ENCODE measurements at places on chromosomes 6 and 20.

DNA sequence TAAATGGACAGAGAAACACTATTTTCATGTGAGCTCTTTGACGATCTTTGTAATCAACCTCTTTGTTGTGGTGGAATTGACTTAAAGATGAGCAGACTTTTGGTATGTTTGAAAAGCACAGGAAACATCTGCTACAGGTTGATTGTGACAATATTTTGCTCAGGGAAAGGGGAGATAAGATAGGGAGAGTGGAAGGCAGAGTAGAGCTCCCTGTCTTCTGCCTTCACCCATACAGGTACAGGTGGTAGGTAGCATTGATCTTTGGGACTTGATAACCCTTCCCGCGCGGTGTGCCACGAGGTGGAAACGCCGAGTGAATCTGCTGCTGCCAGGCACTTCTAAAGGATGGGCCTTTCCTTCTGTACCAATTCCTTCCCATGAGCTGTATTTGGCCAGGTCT is 183.6 kb downstream of the UTRN start:
- DNase-seq, result no peak

- DNase-seq, result no peak
These were observed 913.8 kb upstream of the FLRT3 start for GRCh38 chr20:15251171-15251570.

- DNase-seq, result no peak
These were observed 75.2 kb downstream of the RAMACL start for GRCh38 chr6:166511316-166511715.

DNA sequence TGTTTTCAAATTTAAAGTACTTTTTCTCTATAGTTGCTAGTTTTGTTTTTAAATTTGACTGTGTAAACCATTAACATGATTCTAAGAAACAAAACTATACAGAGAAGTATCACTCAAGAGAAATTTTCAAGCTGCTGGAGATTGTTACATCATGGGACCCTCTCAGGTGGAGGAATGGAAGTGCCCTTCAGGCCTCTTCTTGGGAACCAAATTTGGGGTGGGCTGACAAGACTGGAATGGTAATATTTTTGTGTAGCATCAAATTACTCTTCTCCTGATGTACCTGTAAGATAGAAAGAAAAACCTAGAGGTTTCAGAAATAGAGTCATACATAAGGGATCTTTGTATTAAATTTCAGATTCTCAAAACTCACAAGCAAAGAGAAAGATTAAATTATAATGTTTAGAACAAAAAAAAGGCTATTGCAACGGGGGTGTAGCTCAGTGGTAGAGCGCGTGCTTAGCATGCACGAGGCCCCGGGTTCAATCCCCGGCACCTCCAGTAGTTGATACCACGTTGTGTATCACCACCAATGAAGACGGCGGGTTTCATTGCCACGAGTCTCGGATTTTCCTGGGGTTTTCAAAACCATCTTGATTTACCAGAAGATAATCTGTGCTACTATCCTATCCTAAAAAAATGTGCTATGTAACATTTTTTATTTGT is 193.7 kb downstream of the GPX5 start:
- no peak for DNase-seq

DNA sequence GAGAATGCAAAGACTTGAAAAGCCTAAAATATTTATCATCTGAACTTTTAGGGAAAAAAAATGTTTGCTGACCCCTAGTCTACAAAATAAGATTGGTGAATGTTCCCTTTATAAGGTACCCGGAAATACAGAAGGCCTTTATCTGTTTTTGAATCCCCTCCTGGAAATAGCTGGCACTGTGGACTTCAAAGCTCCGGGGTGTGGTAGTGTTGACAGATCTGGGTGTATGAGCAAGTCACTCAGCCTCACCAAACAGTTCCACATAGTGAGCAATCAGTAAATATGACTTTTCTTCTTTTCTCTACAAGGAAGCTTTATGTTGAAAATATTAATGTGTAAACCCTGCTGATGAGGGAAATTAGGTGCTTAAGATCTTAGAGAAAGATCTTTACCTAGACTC is 29.2 kb upstream of the HTR1B start:
- no peak for DNase-seq

Measured in fibroblast of skin of left quadriceps (primary cell).